H7 (cell line): ENCODE measurements at places on chromosomes 4 and X. TPM values are rescaled to one million over a fixed set of nuclear protein-coding genes. Genes with fewer than 3 reads are reported as not detected.

Gene PLP1
- total RNA-seq, result 59.4 and 60.7 TPM in 2 replicates

Gene EDA2R
- 0.80 and 0.92 TPM in 2 replicates for total RNA-seq

Gene STBD1
- total RNA-seq, result 1.6 and 1.7 TPM in 2 replicates

Gene ATP1B4
- total RNA-seq, result not detected in 2 replicates

Gene ODAPH
- total RNA-seq, result not detected in 2 replicates

Gene DDX60
- 1.7 and 3.5 TPM in 2 replicates for total RNA-seq

Gene HMGN5
- 1.7 and 3.5 TPM in 2 replicates for total RNA-seq

Gene PLS3
- 285 and 367 TPM in 2 replicates for total RNA-seq

Gene GLRA3
- total RNA-seq, result 0.04 and 0.28 TPM in 2 replicates

Gene DUSP21
- not detected in 2 replicates for total RNA-seq

Gene NLGN3
- 2.9 and 4.6 TPM in 2 replicates for total RNA-seq

Gene RAB40A
- total RNA-seq, result 0.10 and 0.52 TPM in 2 replicates

Gene MAGED4
- 54.0 and 69.7 TPM in 2 replicates for total RNA-seq

Gene PAGE1
- not detected in 2 replicates for total RNA-seq

Gene SASH3
- not detected in 2 replicates for total RNA-seq

Gene DUSP9
- 2.3 and 3.3 TPM in 2 replicates for total RNA-seq

Gene HPSE
- 0.62 and 0.78 TPM in 2 replicates for total RNA-seq

Gene TBX22
- 0.74 and 1.3 TPM in 2 replicates for total RNA-seq

Gene PWWP3B
- total RNA-seq, result 0.52 and 1.5 TPM in 2 replicates
